ENCODE measurements at places on chromosomes 2 and 18.

- DNase-seq, result no peak
Observed at GRCh38 chr2:199278099-199278498, 179.6 kb downstream of the SATB2 start.

- DNase-seq, result no peak
Observed at GRCh38 chr18:58927659-58928058, 63.0 kb downstream of the ZNF532 start.

DNA sequence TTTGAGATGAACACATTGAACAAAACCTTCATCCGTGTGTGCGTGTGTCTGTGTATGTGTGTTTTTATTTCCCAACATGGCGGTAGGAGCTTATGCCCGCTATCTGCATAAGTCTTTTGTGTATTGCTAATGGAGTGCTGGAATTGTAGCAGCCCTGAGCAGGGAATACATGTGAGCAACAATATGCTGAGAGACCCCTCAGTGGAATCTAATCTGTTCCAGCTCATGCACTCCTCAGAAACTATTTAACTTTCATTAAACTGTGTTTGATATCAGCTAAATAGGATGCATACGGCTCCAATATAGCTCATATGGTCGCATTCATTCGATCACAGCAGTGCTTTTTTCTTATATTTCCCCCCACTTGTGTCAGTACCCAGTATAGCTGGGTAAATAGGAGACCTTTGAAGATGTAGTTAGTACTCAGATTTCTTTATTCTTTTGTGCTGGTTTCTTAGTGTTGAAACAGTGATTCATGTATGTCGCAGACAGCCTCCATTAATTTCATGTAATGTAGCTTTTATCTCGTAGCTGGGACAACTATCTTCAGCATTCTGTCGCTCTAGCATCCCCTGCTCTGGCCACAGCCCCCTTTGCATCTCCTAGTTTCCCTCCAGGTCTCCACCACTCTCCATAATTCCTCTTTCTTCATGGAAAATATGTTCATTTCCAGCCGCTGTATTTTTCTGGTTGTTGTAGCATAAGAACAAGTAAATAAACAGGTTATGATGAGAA, 891.2 kb downstream of the BCL11A start:
- no peak for DNase-seq

DNA sequence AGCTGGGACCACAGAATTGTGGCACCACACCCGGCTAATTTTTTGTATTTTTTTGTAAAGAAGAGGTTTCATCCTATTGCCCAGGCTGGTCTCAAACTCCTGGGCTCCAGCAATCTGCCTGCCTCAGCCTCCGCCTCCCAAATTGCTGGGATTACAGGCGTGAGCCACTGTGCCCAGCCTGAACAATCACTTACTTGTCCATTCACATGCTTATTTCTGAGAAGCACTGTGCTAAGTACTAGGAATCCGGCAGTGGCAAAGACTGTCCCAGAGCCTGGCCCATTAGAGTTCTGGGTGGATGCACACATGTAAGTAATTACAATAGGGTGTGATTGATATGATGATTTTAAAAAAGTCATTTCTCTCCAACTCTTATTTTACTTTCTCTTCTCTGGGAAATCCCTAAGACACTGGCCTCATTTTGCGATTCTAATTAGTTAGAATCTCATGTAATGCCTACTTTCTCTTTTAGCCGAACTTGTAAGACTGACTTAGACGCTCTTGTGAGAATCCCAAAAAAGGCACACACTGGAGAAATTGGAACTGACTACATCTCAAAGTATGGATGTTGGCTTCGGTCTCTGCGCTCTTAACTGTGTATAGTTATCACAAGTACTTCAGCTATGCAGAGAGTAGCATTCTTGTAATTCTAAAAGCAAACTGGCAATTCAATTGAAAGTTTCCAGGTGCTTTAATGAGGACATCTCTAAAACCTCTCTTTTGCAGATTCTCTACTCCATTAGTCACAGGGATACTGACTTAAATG, 567.7 kb downstream of the DCC start:
- no peak for DNase-seq

DNA sequence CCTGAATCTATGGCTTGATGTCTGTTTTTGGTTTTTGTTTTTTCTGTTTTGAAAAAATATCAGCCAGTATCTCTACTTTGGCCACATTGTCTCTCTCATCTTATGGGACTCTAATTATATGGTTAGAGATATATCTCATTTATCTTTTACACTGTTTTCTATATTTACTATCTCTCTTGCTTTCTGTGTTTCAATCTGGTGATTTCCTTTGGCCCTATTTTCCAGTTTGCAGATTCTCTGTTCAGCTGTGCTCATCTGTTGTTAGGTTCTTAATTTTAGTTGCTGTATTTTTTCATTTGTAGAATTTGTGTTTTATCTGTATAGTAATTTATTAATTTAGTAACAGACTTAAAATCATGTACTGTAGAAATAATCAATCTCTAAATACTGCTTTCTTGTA, 41.3 kb upstream of the ELAC1 start:
- DNase-seq, result no peak

- DNase-seq, result no peak
Observed at GRCh38 chr18:31553800-31554199, 37.9 kb upstream of the TTR start.

DNA sequence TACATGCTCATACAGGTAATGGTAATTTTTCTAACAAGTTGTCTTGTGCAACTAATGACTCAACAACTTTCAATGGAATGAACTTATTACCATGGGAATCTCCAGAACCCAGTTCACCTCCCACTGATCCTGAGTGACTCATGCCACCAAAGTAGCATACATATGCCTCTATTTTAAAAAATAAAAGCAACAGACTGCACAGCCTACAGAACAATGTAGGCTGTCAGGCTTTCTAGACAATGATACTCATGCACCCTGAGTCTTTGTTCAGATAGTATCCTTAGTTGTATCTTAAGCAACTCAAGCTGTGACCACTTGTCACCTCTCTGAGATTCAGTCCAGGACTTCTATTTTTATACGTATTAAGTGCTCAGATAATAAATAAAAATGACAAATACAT, 531.0 kb upstream of the SETBP1 start:
- no peak for DNase-seq

DNA sequence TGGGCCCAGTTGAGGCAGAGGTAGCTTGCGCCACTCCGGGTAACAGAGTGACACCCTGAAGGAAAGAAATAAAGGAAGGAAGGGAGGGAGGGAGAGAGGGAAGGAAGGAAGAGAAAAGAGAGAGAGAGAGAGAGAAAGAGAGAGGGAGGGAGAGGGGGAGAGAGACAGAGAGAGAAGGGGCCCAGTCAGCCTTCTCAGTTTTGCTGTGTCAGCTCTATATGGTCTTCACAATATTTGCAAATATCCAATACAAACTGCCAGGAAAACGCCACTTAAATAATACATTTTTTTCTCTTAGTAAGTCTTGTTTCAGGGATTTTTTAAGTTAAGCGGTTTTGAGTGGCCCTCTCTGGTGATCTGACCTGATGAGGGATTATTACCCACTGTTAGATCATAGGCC, 5.6 kb upstream of the CHMP1B start:
- DNase-seq, result no peak

- no peak for DNase-seq
Observed at GRCh38 chr2:232770207-232770606, 6.2 kb downstream of the KCNJ13 start.

DNA sequence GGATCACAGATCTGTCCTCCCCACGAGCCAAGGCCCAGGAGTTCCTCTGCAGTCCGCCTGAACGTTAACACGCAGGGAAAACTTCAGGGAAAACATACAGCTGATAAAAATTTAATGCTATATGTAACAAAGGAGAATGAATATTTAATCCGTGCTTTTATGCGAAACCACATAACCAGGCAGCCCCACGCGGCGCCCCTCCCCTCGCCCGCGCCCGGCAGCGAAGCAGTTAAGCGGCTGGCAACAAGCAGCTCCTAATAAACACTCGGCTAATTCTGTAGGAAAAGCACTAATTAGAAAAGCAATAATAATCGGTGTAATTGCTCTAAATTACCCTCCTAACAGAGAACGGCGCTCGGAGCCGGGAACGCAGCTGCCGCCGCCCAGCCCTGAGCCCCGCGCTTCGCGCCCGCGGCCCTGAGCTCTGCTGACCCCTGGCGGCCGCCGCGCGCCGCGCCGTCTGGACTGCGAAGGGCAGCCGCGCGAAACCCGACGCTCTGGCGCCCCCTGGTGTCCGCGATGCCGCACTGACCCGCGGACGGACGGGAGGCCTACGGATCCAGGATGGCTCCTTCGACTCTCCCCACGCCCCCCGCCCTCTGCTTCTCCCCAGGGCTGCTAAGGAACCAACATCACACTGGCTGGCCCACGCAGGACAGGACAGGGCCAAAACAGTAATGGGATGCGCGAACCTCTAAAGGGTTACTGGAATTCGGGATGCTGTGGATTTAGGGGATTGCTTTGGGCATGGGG, 181.4 kb downstream of the SMAD2 start:
- peak; percentile 51 for DNase-seq

- DNase-seq, result no peak
Observed at GRCh38 chr2:121240436-121240835, 44.6 kb downstream of the TFCP2L1 start.

DNA sequence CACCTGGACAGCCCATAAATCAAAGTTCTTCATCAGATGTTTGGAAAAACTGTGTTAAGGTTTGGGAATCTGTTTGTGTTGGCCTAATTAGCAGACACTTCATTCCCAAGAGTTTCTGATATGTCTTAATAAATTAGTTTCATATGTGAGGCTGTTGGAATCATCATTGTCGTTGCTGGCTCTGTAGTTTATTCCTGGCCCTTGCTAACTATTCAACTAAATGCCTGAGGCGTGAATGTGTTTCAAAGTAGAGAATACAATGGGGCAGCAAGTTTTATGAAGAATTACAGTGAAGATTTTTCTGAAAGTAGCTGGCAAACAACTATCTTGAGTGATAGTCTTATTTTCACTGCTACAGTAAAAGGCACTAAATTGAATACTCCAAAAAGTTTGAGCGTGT, 141.1 kb downstream of the PARD3B start:
- no peak for DNase-seq

GRCh38 chr2:236866542-236867340, 218.9 kb upstream of the COPS8 start:
- DNase-seq, result no peak

DNA sequence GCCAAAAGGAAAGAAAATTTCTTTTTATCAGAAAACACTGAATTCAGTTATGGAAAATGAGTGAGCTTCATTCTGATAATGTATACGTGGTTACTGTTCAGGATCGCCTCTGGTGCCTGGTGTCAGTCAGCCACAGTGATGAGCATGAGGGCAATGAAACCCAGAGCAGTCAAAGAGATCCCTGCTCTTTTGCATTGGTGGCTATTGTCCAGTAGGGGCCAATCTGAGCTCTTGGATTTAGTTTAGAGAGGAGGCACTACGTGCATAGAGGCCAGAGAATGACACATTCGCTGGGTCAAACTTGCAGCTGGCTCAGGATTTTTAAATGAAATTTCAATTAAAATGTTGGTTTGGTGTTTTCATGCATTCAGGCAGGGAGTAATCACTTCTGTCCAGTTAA, 522.9 kb downstream of the TMEM182 start:
- DNase-seq, result no peak

GRCh38 chr18:78975292-78975691, 4.3 kb upstream of the SALL3 start:
- DNase-seq, result no peak

GRCh38 chr2:194616334-194616733, 1040.7 kb upstream of the SLC39A10 start:
- DNase-seq, result no peak

DNA sequence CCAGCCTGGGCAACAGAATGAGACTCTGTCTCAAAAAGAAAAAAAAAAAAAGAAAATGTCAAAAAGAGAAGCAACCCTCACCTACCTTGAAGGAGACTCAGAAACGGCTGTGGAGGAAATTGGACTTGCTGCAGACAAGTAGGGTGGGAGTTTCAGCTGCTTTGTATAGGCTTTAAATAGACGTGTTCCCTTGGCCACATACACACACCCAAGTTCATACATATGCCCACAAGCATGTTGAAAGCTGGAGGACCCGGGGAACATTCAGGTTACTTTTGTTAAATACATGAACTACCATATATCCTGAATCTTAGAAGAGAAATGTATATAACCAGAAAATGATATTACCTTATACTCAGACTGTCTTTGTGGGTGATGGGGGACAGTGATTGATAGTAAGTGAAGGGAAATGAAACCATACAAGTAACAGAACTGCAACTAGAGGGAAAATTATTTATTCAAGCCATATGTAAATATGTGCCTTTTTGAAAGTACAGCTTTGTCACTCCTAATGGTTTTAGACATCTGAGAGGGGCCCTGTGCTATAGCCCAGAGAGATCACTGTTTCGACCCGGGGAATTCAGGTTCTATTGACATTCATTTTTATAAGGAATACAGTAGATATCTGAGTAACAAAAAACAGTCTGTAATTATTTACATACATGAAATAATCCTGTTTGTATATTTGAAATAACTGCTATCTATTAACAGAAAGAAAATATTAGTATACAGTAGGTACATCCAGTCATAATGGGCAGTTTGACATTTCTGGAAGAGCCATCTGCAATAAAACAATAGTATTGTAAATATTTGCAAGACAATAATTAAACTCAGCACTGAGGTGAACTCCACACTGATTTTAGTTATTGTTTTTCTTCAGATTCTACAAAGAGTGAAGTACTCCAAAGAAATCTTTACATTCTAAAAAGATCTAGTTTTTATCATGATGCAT, 48.0 kb upstream of the TGIF1 start:
- DNase-seq, result no peak

DNA sequence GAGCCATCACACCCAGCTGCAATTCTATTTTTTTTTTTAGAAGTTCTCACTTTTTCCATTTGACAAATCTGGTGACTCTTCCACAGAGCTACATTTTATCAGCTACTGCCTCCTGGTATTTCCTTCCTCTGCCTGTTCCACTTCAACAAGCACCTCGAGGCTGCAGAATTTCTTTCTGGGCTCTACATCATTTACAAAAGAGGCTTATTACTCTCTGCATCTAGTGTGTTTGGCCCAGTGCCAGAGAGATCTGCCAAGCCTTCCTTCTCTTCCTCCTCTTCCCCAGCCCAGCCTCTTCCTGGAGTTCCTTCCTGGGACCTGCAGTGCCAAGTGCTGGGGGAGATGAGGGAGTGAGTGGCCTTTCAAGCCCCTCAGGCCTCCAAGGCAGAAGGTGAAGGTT, 119.6 kb upstream of the ITGA6 start:
- DNase-seq, result peak; percentile 38

DNA sequence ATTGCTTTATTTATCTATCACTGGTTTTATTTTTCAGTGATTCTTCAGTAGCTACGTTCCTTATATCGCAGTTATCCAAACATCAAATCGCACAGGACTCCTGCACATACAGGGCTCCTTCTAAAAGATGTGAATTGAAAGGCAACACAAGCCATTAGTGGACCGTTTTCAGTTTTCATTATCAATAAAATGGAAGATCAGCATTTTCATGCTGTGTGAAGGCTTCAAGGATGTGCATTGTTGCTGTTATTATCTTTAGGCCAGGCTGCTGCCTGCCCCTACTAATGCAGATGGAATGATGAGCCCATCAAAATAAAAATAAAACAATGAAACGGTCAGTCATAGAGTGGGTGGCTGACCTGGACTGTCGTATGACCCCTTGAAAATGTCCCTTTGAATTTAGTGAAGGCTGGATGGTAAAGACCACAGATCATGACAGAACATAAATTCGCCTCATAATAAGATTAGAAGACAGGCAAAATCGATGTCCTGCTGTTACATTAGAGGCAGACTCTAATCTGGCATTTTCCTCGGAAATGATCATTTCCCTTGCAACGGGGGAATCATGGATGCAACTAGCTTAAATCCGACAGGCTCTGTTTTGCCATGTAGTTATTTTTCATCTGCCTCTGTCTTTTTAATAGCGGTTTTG, 32.9 kb downstream of the ITGB6 start:
- no peak for DNase-seq

Data from prostate gland (tissue), 2 donors.